HEK293T (cell line): ENCODE measurements at places on chromosomes 5 and 9.

- DNase-seq, result no peak
Observed at GRCh38 chr5:27290172-27290571, 251.8 kb upstream of the CDH9 start.

DNA sequence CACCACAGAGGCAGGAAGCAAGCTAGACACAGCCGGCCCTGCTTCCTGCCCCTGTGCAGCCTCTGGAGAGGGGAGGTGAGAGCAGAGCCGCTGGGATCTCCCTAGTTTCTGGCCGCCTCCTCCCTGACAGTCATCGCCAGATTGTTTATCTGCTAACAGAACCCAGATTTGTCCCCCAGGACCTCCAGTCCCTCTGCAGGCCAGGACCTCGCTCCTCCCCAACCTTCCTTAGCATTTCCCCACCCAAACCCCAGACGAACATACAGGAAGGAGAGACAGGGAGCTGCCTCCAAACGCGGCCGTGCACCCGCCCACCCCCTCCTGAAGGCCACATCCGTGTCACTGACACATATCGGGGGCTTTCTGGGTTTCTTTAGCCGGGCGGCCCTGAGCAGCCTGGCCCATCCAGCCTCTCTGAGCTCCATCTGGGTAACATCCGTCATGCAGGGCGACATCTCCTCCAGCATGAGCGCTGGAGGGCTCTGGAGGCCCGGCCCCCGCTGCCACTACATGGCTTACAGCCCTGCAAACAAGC is 47.5 kb downstream of the DBH start:
- DNase-seq, result no peak

- DNase-seq, result no peak
Observed at GRCh38 chr9:136917902-136918301, 26.6 kb downstream of the FBXW5 start.

GRCh38 chr9:136447173-136447778 is 7.6 kb upstream of the INPP5E start:
- DNase-seq, result no peak

DNA sequence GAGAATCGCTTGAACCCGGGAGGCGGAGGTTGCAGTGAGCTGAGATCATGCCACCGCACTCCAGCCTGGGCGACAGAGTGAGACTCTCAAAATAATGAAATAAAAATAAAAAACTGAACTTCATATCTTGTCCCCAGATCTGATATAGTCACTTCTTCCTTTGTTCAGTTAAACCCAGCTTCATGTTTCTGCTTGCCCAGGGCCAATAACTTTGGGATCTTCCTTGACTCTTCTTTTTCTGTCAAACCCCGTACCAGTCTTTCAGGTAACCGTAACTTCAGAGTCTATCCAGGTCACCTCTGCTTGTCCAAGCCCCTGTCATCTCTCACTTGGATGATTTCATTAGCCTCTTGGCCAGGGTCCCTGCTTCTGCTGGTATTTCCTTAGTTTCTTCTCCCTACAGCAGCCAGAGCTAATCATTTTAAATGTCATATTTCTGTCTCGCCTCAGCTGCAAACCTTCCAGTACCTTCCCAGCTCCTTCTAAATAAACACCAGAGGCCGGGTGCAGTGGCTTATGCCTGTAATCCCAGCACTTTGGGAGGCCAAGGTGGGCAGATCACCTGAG is 19.7 kb upstream of the ABL1 start:
- no peak for DNase-seq
